ENCODE measurements at places on chromosomes 3 and 15.
A peak's percentile ranks its signal among the peaks of the same experiment; 100 is the strongest.

DNA sequence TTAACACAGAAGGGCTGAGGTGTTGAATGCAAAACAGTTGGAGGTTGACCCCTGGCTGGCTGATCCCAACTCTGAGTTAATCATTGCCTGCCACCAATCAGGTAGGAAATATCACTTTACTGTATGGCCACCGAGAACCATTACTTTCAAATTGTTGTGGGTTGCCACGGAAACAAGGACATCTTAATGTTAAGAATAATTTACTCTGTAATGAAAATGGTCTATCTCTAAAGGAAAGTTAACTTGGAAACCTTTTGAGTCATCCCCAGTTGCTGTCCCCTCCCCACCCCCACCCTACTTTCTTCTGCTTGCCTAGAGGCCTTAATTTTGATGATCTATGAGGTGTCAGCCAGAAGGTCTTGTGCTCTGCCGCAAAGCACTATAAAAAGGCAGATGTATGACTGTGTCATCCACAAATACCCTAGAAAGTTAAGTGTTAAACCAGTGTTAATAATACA is 78.7 kb upstream of the SNRK start:
- DNase-seq = no peak

DNA sequence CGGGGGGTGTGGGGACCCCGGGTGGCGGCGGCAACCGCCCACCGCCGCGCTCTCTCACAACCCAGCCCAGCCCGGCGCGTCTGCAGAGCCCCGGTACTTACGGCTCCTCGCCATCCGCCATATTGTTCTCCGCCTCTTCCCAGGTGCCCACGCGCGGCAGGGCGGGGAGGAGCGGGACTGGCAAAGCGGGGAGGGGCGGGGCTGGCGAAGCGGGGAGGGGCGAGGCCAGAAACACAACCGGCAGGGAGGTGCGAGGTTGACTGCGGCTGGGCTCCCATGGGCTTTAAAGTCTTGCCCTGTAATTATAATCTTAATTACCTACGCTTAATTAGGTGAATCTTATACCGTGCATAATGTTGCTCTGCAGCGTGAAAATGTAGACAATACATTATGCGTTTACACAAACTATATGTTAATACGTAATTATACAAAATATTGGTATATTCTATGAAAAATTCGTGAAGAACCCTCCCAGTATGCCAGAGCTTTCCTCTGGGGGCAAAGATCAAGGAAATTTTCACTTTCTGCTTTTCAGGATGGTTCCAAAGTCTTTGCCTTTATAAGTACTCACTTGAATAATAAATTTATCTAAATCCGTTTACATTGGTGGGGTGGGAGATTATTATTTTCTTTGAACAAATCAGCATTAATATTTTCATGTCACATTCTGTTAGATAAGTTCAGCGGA is at the start of gene UBA3:
Gene UBA3, minus strand, starts transcription at position 133 of the 688 bp plus-strand sequence. Its CDS starts 12 bp downstream, at position 121.
- DNase-seq = peak; percentile 91

DNA sequence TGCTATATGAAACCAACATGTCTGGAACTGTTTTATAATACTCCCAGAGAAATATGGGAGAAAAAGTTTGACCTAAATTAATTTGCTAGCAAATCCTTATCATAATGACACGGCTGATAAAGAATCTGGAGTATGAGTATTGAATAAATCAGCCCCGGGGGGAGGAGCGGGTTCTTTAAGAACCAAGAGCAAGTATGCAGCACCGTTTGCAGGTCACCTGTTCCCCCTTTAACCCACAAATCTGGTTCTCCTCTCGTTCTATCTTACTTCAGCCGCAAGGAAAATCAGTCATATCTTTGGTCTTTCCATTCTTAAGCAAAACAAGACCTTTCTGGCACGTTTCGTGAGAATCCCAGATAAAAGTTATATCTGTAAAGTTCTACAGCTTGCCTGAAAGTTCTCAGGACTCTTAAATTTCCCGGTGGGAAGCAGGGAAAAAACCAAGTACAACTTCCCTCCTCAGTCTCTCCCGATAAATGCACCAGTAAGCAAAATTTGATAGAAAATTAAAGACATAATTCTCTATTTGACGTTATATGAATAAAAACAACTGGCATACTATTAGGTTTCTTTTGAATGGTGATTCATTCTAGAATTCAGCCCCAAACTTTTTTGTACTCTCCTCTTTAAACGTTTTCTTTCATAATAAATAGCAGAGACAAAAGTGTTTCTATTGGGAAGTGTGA is 348.6 kb downstream of the ZBBX start:
- no peak for DNase-seq

DNA sequence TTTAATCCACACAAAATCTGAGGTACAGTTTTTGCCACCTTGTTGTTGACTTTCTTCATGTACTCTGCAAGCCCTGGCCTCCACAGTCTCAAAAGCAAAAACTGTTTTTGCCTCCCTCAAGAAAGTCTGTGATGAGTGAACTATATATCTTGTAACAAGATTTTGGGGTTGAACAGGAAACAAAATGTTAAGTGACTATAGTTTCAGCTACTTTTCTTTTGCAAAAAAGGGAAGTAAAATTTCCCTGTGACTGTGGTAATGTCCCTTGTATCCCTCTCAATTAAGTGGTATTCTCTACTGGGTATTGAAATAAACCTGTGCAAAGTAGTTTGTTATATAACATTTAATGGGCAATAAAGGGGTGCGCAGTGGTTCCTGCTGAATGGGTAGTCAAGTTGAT is 21.3 kb upstream of the SCAANT1 start:
- DNase-seq = no peak

DNA sequence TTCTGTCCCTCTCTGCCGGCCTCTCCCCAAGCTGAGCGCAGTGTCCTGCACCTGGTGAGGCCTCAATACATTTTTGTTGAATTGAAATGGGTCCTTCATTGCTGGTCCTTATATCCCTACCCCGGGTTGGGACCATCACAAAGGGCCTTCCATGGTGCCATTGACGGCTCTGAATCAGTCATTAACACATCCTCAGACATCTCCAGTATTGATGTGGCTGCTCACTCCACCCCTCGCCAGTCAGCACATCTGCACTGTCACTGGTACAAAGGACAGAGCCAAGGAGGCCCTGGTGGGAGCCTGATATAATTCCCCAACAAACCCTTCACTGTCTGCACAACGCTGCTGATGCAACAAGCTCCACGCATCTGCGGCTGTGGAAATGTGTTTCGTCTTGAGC is 191.6 kb upstream of the TOPAZ1 start:
- no peak for DNase-seq

Data from T follicular helper cell (primary cell).